Stimulated activated CD4-positive, alpha-beta T cell treated with anti-CD3 and anti-CD28 coated beads, Interleukin-12 subunit alpha, Interleukin-12 subunit beta, amount 100 ng/mL, for 48 hours (primary cell): ENCODE measurements at places on chromosomes 6 and 20.

DNA sequence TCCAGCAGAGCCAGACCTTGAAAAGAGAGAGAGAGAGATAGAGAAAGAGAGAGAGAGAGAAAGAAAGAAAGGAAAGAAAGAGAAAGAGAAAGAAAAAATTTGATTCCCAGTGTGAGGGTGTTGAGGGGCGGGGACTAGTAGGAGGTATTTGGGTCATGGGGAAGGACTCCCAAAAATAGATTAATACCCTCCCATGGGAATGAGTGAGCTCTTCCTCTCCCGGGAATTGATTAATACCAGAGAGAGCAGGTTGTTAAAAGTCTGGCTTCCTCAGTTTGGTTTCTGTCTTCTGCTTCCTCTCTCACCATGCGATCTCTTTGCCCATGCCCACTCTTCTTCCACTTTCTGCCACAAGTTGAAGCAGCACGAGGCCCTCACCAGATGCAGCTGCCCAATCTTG lies 28.8 kb upstream of the CFAP206 start:
- no peak for DNase-seq

GRCh38 chr6:158609455-158610155 lies 34.9 kb downstream of the DYNLT1 start:
- no peak for DNase-seq

GRCh38 chr6:142238881-142239280 lies 62.9 kb upstream of the ADGRG6 start:
- DNase-seq: no peak

GRCh38 chr20:3603108-3603507 lies 60.1 kb downstream of the GFRA4 start:
- no peak for DNase-seq

DNA sequence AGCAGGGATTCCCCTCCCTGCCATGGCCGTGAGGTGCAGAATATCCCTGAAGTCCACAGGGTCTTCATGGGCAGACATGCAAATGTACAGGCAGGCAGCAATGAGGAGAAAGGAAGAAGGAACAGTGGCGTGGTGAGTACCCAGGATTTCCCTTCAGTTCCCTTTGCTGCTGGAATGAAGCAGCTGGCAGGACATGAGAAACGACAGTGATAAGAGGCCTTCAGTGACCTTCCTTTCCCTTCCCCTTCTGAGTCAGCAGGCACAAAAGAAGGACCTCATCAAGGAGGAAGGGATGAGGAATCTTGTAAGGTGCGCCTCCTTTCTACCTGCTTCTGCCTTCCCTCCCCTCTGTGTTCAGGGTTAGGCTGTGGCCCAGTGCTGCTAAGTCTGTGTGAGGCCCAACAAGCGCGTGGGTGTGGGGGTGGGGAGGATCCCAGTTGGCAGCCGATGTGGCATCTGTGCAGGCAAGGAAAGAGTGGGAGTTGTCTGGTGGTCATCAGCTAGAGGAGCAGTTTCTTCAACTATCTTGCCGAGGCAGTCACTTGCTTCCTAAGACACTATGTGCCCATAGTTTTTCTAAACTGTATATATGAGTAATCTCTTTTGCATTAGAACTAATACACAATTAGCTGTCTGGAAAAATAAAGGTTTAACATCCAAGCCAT lies 29.5 kb upstream of the FBXO9 start:
- no peak for DNase-seq

- DNase-seq: no peak
These were observed 30.3 kb downstream of the AK9 start for GRCh38 chr6:109660526-109661320.

- no peak for DNase-seq
These were observed 72.3 kb downstream of the CDYL start for GRCh38 chr6:4848382-4849068.

- no peak for DNase-seq
These were observed 37.3 kb downstream of the RNF8 start for GRCh38 chr6:37391120-37391519.

- DNase-seq: no peak
These were observed 21.9 kb upstream of the SGK2 start for GRCh38 chr20:43536817-43537440.

- no peak for DNase-seq
These were observed 273.2 kb downstream of the HIVEP2 start for GRCh38 chr6:142671791-142672190.

DNA sequence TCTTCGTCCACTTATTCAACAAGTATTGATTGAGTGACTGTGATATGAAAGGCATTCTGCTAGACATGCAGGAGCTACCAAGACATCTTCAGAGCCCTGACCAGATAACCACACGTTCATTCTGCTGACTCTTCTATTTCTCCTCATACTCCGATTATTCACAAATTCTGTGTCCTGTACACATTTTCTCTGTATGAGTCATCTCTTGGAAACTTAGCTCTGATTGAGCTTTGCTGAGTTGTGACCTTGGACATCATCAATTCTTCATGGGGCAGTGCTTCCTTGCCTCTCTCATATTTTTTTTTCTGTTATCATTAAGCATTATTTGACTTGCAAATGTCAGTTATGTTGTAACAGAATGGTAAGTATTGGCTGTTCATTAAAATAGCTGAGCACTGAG lies 351.6 kb upstream of the CNR1 start:
- no peak for DNase-seq

DNA sequence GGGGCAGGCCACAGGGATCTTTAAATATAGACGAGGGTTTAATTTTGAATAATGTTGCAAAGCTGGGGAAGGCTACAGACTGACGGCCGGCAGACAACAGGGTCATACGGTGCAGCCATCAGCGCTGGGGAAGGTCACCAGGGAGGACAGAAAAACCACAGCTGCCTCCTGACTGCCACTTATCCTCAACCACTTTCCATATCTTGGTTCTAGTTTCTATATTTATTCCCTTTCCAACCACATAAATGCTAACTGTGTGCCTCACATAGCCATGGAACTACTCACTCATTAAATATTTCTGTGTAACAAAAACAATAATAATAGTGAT lies 85.7 kb upstream of the AGPAT4 start:
- no peak for DNase-seq
